ENCODE measurements at places on chromosomes 11 and 22.
A peak's percentile ranks its signal among the peaks of the same experiment; 100 is the strongest.

GRCh38 chr22:37043828-37044538 lies 7.6 kb upstream of the KCTD17 start:
- peak; percentile 65 for DNase-seq

DNA sequence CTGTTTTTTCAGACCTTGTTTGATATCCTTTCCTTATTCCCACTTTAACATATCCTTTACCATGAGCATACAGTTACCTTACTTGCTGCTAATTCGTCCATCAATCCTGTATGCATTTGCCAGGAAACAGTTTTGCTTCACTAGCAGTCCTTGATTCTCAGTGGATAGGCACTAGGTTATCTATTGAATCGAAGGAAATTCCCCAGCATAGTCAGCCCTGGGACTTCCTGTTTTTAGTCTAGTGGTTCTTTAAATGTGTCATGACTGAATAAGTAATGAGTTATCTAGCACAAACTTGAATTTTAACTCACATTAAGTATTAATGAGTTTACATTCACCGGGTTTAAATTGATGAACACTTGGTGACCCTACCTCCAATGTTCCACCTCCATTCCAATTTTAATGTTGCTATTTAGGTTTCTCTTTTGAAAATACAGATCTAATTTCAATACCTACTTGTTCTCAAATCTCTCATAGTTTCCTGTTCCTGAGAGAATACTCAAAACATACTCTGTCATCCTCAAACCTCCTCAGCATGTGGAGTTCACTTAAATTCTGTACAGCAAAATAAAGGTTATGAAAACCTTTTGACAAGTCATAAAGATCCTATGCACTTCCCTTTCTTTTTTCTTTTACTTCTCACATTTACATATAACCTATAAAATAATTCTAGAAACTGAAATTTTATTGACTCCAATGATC lies 1375.1 kb upstream of the TENM4 start:
- no peak for DNase-seq

- no peak for DNase-seq
Observed at GRCh38 chr11:133660202-133660568, 127.9 kb upstream of the OPCML start.

GRCh38 chr11:79157738-79158137 lies 283.1 kb downstream of the TENM4 start:
- no peak for DNase-seq

DNA sequence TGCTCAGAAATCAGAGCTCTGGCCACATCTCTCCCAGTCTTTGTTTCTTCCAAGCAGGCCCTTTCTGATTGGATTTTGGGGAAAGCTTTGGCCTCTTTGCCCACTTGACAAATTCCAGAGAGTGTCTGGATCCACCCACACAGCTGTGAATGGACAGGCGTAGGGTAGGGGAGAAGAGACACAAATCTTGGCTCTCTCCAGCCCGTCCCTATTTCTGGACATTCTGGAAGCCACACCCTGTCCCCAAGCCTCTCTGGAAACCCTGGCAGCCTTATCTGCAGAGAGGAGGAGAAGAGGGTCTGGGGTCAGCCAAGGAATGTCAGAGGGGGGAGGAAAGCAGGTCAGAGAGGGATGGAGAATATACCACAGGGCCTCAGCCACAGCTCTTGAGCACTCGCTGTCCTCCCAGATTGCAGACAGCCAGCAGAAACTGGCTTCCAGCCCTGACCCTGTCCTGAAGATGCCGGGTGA lies 59.5 kb upstream of the WNT11 start:
- DNase-seq, result no peak

- no peak for DNase-seq
Observed at GRCh38 chr22:21758091-21758864, 22.7 kb upstream of the YPEL1 start.

- DNase-seq, result no peak
Observed at GRCh38 chr11:14784230-14784629, 107.8 kb downstream of the CYP2R1 start.

GRCh38 chr11:554428-555226 lies 5.9 kb downstream of the LMNTD2 start:
- DNase-seq, result peak; percentile 80

DNA sequence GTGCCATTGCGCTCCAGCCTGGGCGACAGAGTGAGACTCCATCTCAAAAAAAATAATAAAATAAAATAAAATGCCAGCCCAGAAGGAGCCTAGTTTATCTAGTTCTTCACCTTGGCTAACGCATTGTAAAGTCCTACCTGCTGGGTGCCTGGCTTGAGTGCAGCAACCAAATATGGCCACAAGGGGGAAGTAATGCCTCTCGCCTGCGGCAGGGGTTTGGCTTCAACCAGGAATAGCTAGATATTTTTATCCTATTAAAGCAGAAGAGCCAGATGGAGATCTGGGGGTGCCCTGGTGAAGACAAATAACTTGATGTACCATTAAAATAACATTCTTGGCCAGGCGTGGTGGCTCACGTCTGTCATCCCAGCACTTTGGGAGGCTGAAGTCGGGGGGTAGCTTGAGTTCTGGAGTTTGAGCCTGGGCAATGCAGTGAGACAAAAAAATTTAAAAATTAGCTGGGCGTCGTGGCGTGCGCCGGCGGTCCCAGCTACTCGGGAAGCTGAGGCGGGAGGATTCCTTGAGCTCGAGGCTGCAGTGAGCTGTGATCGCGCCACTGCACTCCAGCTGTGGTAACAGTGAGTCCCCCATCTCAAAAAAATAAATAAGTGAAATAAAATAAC lies 20.6 kb upstream of the PLEKHB1 start:
- DNase-seq, result peak; percentile 72

- DNase-seq, result no peak
Observed at GRCh38 chr22:48636746-48637145, 1190.9 kb downstream of the BRD1 start.

- no peak for DNase-seq
Observed at GRCh38 chr22:48661984-48662383, 1165.7 kb downstream of the BRD1 start.

GRCh38 chr11:14259186-14259784 lies 99.7 kb downstream of the RRAS2 start:
- DNase-seq, result no peak
